ENCODE measurements at places on chromosomes 11 and 22.

DNA sequence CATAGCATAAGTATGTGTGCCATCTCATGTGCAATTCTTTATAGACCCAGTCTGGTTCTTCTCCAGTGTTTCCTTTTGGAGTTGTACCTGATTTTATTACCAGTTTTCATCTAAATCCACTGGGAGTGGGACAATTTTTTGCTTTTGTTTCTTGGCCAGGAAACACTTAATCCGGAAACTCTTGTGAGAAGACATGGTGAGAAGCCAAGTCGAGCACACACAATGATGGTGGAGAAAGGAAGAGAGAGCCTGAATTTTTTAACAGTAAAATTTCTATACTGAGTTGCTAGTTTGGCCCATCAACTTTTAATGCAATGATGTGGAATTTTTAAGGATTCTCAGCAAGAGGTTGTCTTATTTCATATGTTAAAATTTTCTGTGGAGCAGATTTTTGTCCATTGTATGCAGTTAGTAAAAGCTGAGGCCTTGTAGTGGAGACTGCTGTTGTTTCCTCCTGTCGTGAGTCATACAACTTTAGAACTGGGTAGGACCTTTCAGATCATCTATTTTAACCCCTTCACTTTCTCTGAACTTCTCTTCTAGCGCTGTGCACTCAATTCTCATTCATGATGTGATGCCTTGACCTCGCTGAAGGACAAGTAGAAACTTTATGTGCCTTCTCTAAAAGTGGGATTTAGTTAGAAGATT, 17.1 kb downstream of the FAR1 start:
- no peak for DNase-seq

DNA sequence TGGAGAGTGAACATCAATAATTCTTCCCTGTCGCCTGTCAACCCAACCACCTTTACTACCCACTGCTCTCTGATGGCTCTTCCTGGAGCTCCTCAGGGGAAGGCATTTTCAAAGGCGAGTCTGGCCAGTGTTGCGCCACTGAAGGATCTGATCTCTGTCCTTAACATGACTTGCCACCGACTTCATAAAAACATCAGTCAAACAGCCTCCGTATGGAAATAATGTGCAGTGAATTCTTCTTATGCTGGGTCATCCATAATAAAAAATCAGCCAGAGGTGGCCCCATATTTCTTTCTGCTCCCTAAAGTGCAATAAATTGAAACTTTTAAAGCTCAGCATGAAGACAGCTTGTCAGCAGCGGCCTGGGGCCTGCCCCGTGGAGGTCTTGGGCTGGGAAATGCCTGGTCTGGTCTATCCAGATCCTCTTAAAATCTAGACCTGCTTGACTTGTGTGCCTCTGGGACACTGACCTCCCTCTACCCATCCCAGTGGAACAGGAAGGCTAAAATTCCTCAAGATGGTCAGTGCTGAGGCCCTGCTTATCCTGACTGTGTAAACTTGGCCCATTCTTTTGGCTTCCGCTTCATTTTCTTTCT, 199.5 kb downstream of the MYO18B start:
- no peak for DNase-seq

GRCh38 chr11:32454993-32455392, 19.7 kb upstream of the WT1 start:
- no peak for DNase-seq

DNA sequence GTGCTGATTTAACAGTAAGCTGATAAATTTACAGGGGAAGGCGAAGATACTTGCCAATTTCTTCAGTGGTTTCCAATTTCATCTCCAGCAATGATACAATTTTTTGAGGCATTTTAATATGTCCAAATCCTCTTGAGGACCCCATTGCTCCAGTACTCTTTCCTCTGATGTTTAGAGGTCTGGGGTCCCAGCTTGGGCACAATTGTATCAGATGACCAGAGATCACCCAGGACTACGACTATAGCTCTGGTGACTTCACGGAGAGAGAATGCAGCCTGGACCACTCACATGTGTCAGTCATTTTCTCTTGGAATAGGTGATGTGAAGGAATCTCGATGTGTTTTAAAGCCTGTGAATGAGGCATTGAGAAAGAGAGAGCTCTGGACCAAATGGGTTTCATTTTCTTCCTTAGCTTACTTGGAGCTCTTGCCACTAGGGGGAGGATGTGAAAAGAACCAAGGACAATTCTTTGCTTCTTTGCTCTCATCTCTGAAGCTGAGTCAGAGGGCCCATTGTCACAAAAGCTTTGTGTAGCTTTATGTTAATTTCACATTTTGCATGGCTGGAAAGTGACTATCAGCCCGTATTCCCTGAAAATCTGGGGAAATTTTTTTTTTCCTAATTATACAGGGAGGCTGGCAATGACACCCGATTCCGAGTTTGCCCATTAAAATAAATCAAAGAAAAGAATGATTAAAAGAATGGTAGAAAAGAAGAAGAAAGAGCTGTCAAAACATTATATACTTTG, 6.7 kb upstream of the CCDC90B start:
- no peak for DNase-seq

- DNase-seq: no peak
Observed at GRCh38 chr22:44188986-44189630, 8.4 kb downstream of the PARVG start.

DNA sequence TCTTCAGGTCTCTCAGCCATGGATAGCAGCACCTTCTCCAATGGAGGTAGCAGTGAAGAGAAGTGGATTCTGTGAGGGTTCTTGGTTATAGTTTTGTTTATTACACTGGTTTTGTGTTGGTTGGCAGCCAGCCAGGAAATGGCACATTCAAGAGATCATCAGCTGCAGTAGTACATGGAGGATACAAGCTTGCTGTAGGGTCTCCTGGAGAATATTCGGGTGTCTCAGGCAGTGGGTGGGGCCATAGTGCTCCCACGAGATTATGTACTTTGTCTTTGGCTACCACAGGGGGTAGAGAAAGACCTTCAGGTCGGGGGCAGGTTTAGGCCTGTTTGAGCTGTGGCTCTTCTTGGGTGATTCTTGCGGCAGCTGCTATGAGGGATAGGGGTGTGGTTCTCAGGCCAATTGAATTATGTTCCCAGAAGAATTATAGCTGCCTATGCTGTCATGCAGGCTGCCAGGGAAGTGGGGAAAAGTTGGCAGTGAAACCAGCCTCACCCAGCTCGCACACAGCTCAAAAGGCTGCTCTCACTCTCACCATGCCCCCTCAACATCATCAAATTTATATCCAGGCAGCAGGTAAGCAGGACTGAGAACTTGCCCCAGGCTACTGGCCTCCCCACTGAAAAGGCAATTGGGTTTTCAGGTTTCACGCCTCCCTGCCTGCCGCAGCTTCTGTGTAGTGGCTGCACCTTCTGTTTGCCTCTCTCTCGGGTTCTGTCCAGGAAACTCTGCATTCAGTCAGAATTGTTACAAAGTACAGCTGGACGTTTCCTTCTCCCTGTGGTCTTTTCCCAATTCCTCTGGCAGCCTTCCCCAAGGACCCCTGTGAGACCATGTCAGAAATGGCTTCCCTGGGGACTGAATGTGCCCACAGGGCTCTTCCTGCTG, 435.5 kb downstream of the LUZP2 start:
- no peak for DNase-seq

DNA sequence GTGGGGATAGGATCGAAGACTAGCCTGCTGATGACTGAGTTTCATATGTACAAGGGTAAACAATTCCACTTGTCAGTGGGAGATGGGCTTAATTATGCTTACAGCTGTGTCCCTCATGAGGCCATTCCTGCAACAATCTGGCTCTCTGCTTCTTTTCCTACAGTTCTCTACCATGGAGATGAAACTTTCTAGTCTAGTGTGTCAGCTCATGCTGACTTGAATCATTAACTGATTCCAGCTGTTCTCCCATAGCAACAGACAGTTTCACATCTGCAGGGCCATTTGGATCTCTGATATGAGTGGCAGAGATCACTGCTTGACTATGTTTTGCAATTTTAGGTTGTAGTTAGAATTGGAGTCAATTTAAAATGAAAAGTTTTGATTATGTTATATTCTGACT, 1251.7 kb upstream of the RAG2 start:
- no peak for DNase-seq

DNA sequence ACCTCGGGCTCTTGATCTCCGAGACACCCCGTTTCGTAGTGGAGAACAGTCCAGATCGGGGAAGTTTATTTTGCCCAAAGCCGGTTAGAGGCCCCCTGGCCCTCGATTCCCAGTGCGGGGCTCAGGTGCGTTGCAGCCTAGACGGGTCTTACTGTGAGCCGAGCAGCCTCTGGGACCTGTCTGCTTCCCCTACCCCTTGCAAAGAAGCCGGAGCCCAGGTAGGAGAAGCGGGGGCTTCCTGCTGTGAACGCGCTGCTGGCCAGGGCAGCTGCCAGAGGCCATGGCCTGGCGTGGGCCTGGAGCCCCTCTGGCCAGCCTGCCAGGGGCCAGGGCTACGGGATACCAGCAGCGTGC, 621 bp downstream of the TSPO start:
- DNase-seq: no peak

- DNase-seq: no peak
Observed at GRCh38 chr11:120462825-120463224, 48.7 kb upstream of the GRIK4 start.

DNA sequence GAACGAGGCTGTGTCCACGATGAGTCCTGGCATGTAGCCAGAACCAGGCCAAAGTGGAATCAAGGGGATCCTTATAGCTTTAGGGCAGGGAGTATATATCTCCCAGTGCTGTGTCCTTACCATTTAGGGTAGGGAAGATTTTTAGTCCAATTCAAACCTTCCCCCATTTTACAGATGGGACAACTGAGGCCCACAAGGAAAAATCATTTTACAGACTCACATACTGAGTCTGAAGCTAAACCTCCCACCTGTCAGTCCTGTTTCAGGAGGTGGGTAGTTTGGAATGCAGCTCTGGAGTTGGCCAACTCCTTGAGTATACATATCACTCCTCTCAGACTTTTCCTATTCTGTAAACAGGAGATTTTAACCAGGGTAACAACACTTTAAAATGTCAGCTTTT, 33.1 kb upstream of the TFIP11 start:
- DNase-seq: no peak

DNA sequence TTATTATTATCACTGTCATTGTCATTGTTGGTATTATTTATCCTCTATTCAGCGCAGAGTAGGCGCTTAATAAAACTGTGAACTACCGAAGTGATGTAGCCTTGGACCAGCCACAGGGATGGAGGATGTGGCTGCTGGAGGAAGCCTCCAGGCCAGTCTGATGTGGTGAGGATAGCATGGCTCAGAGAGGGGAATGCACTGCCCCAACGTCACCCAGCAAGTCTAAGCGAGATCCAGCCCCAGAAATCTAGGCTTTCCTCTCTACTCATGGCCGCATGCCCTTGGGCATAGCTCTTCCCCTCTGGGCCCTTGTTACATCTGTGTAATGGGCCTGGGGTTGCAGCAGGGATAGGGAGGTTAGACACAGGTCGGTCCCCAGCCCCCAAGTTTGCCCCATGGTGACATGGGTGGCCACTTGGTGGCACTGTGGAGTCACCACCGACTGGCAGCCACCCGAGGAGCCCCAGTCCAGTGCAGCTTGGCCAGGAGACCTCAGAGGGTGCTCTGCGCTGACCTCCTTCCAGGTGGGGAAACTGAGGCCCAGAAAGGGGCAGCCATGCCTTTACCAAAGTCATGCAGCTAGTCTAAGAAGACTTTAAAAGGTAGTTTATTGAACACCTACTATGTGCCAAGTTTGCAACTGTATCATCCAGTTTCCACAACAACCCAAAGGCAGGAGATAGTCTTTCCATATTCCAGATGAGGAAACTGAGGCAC, 395.7 kb downstream of the MN1 start:
- peak; percentile 52 for DNase-seq

- no peak for DNase-seq
Observed at GRCh38 chr11:109733245-109733644, 311.3 kb downstream of the C11orf87 start.

DNA sequence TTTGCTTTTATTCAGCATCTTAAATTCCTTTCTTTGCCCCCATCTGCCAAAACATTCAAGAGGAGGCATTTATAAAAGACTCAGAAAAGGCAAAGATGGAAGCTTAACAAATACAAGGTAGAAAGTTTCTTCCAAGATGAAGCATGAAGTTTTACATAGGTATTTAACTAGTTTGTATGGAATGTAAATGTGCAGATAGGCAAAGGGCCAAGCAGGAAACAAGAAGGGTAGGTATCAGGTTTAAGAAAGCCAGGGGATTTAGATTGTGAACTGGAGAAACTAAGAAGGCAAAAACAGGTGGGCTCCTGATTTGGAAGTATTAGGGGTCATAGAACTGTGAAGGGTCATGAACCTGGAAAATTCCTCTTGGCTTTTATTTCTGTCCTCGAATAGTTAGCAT, 62.6 kb downstream of the PPP2R1B start:
- DNase-seq: no peak

- no peak for DNase-seq
Observed at GRCh38 chr11:118290923-118291322, 13.6 kb upstream of the CD3E start.

GRCh38 chr11:110518809-110519514, 89.2 kb downstream of the FDX1 start:
- no peak for DNase-seq

GRCh38 chr11:132430429-132431062, 1060.1 kb downstream of the NTM start:
- DNase-seq: no peak

DNA sequence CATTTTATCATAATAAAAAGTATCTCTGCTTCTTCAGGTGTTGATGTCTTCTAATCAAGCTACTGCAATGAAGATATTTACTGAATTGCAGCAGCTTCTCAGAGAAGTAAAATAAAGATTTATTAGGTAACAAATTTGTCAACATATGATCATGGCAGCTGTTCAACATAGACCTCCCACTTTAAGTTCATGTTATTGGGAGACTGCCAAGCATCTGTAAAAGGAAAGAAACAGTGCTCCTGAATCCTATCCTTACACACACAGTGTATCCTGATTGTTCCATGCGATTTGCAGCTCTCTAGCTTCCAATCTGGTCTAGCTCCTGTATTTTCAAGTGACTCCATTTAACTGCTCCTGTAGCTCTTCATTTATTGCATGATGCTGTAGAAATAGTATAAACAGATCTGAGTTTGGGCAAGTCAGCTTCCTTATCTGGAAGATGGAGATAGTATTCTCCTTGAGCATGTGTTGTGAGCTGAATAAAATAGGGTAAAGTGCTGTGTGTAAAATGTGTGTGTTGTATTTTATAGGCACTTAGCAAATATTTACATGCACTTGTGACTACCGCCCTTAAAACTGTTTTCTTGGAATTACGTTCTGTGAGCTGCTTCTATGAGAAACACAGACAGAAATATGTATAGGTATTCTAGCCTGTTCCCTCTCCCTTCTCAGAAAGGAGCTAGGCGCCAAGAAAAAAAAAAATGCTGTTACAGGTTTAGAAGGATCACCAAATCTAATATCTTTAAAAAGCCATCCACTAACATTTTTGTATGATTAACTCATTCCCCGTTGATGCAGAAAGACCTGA, 290.6 kb downstream of the JRKL start:
- no peak for DNase-seq
